CD4-positive, alpha-beta memory T cell (primary cell): ENCODE measurements at places on chromosomes 16 and 17.

DNA sequence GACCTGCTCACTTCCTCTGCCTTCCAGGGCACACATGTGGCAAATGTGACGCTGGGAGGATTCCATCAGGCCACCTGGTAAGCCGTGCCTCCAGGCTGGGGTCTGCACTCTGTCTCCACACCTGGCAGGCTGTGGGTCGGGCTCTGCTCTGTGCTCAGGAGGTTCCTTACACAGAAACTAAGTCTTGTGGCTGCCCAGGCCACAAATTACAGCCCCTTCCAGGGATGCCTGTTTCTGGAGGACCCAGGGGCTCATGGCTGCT lies 58.2 kb downstream of the RMI2 start:
- no peak for DNase-seq

GRCh38 chr17:76091526-76092286 lies 11.9 kb downstream of the EXOC7 start:
- DNase-seq, result no peak

- no peak for DNase-seq
These were observed 60.6 kb downstream of the CDYL2 start for GRCh38 chr16:80743772-80744171.

DNA sequence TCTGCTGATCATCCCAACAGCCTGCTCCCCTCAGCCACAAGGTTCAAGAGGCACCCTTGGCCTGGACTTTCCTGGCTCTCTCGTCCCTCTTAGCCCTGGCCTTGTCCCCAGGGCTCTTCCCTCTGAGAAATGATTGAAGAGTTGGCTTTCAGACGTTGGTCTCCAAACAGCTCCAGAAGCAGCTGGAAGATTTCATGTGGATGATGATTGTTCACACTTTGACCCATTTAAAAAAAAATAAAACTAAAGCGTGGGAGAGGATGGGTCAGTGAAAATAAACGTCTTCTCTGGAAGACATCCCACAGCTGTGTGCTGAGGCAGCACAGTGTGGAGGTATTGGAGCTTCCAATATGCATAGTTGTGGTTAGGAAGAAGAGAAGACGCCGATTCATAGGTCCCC lies 54.7 kb upstream of the CDH11 start:
- no peak for DNase-seq

GRCh38 chr17:13036751-13037150 lies 18.9 kb upstream of the ELAC2 start:
- DNase-seq, result no peak
